Stimulated activated naive CD4-positive, alpha-beta T cell (primary cell): ENCODE measurements at places on chromosomes 11 and 22.

DNA sequence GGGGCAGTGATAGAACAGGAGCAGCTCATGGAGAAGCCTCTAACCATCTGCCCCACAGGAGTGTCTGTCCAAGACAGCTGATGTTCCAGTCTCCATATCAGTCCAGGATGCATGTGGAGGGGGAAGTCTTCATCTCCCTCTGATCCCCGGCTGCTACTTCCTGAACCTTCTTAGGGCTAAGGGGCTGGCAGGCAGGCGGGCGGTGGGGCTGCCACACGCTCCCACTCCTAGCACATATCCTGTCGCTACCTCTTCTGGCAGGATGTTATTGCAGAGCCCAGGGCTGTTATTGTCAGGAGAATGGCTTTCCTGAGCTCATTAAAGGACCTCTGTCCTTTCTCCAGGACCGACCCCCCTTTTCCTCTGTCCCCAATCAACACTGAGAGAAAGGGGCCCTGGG, 25.4 kb downstream of the LRRC55 start:
- no peak for DNase-seq

DNA sequence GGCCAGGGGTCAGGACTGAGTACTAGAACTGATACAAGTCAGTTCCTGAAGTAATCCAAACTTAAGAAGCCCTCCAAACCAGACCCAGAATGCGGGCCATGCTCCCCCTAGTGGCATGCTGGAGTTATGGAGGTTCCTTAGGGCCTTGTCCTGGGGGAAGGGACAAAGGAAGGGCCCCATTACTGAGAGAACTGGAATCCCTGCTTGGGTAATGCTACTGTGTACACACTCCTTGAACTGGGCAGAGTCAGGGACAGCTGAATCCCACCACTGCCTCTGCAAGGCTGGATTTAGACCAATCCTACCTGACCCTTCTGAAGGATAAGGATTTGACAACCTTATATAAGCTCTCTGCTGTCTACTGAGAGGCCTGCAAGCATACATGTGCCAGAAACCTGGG, 97.3 kb upstream of the AKIP1 start:
- DNase-seq, result no peak

DNA sequence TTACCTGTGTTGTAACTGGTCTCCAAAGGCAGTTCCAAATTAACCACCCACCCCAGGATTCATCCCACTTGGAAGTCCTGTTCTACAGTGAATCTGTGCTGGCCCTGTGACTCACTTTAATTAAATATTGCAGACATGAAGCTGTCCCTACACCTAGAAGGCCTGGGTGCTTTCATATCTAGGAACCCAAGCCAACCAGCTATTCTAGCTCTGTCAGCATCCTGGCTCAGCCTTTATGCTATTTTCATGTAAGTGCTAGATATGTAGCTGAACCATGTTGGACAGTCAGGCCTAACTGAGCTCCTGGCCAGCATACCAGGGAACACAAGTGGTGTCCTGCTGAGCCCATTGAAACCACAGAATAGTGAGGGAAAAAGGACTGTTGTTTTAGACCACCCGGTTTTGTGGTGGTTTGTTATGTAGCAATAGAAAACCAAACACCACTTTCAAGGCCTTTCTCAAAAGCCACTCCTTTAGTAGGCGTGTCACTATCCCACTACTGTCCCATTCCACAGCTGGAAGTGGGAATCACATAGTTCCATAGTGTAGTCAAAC, 30.3 kb downstream of the CNTF start:
- no peak for DNase-seq

DNA sequence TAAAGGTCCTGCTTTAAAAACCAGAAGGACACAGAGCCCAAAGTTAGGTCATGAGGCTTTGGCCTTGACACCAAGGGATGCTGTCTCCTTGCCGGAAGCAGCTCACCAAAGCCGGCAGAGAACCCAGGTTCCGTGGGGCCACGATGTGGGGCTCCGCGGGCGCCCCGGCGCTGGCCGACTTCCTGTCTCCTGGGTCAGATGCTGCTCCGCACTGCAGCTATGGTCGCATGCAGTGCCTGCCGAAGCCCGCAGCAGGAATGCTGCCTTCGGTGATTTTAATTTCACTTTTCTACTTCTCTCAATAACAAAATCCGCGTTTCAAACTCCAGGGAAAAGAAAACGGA, 454 bp upstream of the OTUB1 start:
- peak; percentile 42 for DNase-seq

DNA sequence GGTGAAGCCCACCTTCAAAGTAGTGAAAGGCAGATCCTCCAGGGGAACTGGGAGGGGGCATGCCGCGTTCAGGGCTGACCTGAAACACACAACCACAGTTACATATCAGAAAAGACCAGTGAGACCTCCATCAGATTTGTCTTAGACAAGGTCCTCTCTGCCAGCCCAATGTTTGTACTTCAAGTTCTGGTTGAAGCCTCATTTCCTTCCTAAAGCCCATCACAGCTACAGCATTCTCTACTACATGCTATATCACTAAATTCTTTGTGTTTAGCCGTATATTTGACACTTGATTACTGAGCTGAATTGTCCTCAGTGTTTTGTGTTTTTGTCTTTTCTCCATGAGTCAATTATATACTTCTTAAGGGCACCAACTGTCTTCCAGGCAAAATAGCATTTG, 40.1 kb downstream of the PI4KA start:
- DNase-seq, result no peak

GRCh38 chr11:12769834-12770345, 95.7 kb downstream of the TEAD1 start:
- DNase-seq, result no peak

DNA sequence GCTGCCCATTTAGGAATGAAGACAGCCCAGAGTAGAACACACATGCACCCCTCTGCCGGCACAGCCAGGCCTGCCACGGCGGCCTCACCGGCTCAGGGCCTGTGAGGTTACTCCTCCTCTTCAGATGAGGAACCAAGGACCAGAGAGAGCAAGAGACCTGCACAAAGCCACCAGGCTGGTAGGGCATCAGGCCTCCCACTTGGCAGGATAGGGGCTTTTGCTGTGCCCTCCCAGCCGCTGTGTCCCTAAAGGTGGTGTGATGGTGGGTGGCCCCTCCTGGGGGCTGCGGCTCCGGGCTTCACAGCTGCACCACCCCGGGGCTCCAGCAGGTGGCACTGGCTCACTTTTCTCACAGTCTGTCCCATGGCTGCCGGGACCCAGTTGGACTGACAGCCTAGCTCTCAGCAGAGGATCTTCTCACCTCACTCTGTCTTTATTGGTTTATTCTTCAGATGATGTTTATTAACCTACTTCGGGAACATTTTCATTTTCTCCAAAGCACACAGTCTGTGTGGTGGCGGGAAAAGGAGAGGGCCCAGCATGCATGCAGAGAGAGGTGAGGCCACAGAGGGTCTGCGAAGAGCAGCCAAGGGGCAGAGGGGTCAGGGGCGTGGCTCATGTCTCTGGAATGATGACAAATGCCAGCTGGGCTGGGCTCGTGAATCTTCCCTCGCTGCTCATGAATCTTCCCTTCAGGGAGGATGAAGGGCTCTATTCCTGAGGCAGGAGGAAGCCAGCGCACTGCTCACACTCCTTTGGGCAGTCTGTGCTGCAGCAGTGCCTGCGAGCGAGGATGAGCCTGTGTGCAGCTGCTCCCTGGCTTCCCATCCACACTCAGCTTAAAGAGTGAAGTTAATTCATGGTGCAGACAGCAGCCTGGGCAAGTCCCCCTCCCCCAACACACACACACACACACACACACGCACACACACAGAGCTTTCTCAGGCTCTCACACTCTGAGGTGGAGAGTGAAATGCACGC, 101.1 kb upstream of the PITPNB start:
- DNase-seq, result peak; percentile 46

GRCh38 chr22:48853627-48854240, 973.9 kb downstream of the BRD1 start:
- no peak for DNase-seq

- no peak for DNase-seq
These were observed 56.2 kb upstream of the ZBED5 start for GRCh38 chr11:10914050-10914449.

DNA sequence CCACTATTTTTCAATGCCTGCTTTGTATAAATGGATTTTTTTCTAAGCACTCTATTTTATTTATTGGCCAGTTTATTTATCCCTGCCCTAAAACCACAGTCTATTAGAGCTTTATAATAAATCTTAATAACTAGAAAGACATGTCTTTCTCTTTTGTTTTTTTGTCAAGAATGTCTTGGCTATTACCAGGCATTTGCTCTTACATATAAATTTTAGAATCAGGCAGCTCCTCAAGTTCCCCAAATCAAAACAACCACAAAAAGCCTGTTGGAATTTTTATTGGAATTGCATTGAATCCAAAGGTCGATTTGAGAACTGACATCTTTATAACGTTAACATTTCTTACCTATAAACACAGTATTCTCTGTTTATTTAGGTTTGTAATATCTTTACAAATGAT, 85.8 kb upstream of the SC5D start:
- DNase-seq, result no peak

DNA sequence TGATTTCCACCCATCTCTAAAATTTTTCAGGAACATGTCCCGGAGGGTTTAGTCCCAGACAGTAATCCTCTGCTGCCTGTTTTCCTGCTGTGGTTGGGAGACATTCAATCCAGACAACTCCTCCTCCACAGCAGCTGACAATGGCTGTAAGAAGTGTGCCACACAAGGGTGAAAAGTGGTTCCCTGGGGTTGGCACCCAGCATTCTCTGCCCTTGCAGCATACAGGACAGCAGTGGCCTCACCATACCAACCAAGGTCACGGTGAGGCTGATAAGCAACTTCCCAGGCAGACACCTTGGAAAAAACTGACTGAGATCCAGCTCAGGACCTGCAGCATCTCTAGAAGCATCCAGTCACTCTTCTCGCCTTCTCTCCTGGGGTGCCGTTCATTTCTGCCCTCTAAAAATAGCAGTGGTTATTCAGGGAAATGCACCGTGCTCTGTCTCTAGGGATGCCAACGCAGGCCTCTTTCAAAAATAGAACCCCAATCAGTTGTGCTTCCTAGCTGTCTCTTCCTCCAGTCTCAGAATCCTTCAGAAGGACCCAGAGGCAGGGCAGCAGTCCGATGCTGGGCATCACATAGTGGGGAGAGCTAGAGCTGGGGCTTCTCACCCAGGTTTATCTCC, 241.0 kb downstream of the TENM4 start:
- DNase-seq, result no peak

DNA sequence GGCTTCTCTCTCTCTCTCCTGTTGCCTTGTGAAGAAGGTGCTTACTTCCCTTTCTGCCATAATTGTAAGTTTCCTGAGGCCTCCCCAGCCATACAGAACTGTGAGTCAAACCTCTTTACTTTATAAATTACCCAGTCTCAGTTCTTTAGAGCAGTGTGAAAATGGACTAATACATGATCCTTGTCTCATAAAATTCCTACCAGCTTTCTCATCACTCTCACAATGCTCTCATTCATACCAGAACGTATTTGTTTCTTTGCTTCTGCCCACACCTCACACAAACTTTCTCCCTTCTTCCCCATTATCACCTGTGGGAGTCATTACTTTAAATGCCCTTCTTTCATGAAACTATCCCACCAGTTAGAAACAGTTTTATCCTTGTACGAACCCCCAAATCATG, 62.7 kb upstream of the ARHGAP42 start:
- DNase-seq, result no peak

DNA sequence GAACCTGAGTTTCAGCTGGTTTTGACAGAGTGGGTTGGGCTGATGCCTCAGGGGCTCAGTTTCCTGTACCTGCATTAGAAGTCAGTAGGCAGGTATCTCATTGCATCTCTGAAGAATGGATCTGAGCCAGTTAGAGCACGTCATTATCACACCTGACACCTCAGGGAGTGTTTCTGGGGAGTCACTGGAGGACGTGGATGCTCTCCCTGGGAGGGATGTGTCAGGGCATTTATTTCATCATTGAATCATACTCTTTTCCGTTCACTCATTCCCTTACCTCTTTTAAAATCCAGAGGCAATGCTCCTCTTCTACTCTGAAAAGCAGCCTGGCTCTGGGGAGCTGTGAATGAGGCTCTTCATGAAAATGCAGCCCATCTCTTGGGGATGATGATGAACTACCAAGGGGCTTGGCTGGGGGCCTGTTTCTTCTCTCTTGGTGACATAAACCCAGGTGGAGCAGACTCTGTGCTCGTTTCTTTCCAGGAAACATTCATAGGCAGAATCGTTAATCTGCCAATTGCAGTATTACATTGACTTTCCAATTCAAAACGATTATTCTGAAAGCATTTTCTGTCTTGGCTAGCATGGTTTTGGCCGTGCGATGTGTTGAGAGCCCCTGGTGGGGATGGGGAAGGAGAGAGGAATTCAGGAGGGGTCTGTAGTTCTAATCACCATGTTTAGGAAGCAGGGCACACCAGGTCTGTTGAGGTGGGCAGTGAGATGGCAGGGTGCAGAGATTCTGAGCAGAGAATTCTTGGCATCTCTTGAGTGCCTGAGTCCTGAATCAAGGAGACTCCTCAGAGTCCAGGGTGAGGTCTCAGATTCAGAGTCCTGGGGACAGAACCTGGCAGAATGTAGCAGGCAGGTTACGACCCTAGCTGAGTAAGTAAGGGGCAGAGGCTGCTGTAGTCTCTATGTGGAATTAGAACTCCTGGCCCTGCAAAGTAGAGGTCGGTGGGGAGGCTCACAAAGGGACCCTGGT, 12.6 kb downstream of the PARVA start:
- DNase-seq, result no peak

DNA sequence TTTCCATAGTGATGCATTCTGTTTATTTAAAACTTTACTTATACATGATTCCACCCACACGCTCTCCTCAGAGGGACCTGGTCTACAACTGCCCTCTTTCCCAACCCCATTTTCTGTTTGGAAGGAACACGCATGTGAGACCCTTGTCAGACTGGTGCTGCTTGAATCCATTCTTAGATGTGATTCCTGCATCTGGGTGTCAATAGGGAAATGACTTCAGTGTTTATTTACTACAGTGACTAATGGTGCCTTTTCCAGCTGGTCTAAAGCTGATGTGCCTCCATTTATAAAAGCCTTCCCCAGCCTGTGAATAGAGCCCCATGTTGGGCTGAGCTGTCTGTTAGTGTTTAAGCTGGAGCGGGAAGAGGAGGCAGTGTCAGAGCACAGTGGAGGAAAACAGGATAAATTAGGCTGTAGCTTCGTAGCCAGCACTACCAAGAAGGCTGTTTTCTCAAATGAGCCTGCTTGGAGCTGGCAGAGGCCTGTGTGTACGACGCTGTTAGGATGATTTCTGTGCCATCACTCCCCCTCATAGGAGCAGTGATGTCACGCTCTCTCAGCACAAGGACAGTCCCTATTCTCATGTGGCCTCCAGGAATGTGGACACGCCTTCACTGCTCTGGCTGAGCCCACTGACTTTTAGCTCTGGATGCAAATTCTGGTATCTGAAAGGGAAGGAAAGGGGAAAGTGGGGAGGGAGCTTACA, 18.9 kb upstream of the C11orf96 start:
- DNase-seq, result no peak

GRCh38 chr11:111796696-111797095, 30.5 kb upstream of the PPP2R1B start:
- DNase-seq, result no peak

DNA sequence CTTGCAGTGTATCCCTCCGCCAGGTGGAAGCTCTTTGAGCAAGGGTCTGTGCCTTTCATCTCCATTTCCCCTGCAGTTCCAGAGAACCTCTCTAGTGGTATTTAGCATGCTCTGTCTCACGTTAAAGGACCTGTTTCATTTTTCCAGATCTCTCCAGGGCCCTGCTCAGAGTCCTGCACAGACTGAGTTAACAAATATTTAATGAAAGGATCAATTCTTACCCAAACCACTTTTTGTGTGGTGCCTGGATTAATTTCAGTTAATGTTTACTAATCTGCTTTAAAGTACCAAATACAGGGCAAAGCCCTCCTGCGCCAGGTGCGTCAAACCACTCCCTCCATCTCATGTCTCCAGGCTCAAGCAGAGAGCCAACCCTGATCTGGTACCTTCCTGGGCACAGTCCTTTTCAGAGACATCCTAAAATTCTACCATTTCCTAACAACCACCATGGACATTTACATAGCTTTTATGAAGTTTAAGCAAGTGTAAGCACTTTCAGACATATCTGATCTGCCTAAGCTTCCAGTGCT, 18.7 kb upstream of the ACER3 start:
- DNase-seq, result no peak
